ENCODE measurements at places on chromosomes 11 and 22. TPM values are rescaled to one million over a fixed set of nuclear protein-coding genes. Genes with fewer than 3 reads are reported as not detected.

Gene OR8B12
- total RNA-seq = not detected

Gene RASD2
- total RNA-seq = 0.61 TPM

Gene C11orf91
- total RNA-seq = 1.5 TPM

Gene UBQLN3
- not detected for total RNA-seq

Gene MMP1
- total RNA-seq = 1.0 TPM

Gene CD3E
- not detected for total RNA-seq

Gene SLC6A5
- total RNA-seq = not detected

Gene KCNK7
- total RNA-seq = 0.53 TPM

Gene IGLL1
- not detected for total RNA-seq

Gene CBL
- total RNA-seq = 9.6 TPM

Gene NARS2
- total RNA-seq = 19.2 TPM

Gene TPBGL
- total RNA-seq = 0.18 TPM

Gene PRG3
- total RNA-seq = not detected

Gene OR2D2
- total RNA-seq = not detected

Gene SLCO2B1
- total RNA-seq = 3.4 TPM

Measured in A549 treated with dexamethasone at 1 μM for 4 hours (cell line).